ENCODE measurements at places on chromosomes 12 and 14.

DNA sequence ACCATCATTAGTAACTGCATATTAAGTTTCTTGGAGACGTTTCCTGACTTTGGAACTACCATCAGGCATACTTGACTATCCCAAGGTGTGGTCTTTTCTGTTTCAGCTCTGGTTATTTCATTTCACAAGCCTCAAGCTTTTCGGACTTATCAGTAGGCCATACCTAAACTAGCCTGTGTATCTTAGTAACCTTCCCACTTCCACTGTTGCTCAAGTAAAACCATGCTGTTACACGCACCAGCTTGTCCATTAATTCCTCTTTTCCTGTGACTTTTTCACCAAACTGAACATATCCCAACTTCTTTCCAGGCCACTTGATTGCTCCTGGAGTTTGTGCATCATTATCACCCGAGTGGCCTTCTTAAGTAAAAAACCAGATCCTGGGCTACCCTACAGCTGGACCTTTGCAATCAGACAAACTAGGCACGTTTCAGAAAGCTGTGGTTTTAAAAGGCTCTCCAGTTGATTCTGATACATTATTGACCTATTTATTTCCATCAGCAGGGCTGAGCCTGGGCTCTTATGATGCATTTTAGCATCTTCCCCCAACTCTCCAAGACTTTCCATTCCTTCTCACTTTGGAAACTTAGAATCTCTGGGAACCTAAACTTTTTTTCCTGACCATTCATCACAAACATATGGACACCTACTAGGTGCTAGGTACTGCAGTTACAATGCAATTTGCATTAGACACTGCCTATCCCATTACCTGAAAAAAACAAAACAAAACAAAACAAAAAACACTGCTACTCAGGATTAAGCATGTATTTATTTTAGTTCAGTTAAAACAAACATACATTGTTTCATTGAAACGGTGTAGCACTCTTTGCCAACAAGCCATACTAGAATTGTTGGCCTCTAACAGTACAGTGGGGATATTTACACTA is 14.9 kb downstream of the SLC38A2 start:
- peaks cover 43% of the 10 kb centered on the region for H3K36me3 ChIP-seq
- peaks cover 44% of the 10 kb centered on the region for H3K4me1 ChIP-seq
- no peak for DNase-seq
- no peak overlapping the region for H3K4me3 ChIP-seq
- no peak overlapping the region for H3K27ac ChIP-seq

GRCh38 chr14:20564501-20564997 is 3.7 kb upstream of the RNASE9 start:
- no peak for DNase-seq
- peaks cover 4% of the 10 kb centered on the region for H3K4me1 ChIP-seq
- peaks cover 17% of the 10 kb centered on the region for H3K27me3 ChIP-seq
- H3K36me3 ChIP-seq: no peaks in the 10 kb centered on the region

DNA sequence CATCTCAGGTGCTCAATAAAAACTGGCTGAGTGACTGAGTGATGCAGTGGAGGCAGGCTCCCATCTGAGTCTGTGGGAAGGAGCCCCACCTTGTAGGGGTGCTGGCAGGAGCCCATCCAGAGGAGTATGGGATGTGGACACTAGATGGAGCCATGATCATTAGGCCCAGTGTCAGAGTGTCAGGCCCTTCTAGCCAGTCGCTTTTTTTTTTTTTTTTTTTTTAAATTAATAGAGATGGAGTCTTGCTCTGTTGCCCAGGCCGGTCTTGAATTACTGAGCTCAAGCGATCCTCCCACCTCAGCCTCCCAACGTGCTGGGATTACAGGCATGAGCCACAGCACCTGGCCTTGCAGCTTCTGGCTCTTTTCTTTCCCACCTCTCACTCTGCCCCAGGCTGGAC is 11.5 kb downstream of the RITA1 start:
- peaks cover 4% of the 10 kb centered on the region for H3K36me3 ChIP-seq
- H3K27me3 ChIP-seq: no peaks in the 10 kb centered on the region
- H3K4me1 ChIP-seq: peaks cover 12% of the 10 kb centered on the region

- no peak overlapping the region for H3K27ac ChIP-seq
- peaks cover 10% of the 10 kb centered on the region for H3K36me3 ChIP-seq
- no peak overlapping the region for H3K4me3 ChIP-seq
- H3K4me1 ChIP-seq: no peaks in the 10 kb centered on the region
- no peak for DNase-seq
Measured at GRCh38 chr12:3604748-3605586, 114.0 kb downstream of the PRMT8 start.
